BJ (cell line): ENCODE measurements at places on chromosomes 2 and 18.

GRCh38 chr18:63570721-63571120 lies 16.4 kb upstream of the SERPINB13 start:
- no peak for DNase-seq

GRCh38 chr2:43152741-43153647 lies 73.4 kb downstream of the ZFP36L2 start:
- no peak for DNase-seq

DNA sequence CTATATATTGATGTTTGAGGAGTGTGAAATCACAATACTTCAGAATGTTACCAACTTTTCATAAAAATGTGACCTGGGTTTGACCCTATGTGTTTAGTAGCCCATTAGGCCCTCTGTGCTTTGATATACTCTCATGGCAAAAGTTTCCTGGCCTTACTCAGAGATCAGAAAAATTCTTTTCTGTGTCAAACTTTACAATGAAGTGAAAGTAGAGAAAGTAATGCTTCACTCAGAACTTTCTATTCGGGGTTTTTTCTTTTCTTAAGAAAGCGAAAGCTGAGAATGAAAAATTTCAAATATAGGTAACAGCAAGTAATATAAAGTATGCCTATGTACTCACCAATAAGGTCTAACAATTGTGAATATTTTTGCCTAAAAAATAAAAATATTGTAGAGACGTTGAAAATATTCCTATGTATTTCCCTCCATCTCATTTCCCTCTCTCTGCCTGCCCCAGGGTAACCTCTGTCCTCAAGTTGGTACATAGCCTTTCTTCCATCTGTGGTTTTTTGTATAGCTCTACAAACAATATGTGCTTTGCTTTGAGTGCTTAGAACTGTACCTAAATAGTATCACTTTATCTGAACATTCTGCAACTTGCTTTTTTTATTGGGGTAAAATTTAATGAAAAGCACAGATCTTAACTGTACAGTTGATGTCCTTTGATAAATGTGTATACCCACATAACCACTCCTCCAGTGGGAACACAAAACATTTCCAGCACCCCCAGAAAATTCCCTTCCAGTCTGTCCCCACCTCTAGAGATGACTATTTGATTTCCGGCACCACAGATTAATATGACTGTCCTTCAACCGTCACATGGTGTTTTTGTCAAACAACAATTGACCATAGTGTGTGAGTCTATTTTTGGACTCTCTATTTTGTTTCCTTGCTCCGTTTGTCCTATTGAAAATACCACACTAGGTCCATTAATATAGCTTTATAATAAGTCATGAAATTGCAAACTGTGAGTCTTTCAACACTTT lies 10.3 kb upstream of the ACKR3 start:
- no peak for DNase-seq

GRCh38 chr2:239685965-239686364 lies 285.1 kb upstream of the HDAC4 start:
- DNase-seq = no peak

GRCh38 chr2:188380280-188380679 lies 88.6 kb downstream of the GULP1 start:
- no peak for DNase-seq

GRCh38 chr2:128715360-128715759 lies 396.7 kb upstream of the HS6ST1 start:
- no peak for DNase-seq

- no peak for DNase-seq
Measured at GRCh38 chr2:169361706-169362117, 622 bp downstream of the LRP2 start.

DNA sequence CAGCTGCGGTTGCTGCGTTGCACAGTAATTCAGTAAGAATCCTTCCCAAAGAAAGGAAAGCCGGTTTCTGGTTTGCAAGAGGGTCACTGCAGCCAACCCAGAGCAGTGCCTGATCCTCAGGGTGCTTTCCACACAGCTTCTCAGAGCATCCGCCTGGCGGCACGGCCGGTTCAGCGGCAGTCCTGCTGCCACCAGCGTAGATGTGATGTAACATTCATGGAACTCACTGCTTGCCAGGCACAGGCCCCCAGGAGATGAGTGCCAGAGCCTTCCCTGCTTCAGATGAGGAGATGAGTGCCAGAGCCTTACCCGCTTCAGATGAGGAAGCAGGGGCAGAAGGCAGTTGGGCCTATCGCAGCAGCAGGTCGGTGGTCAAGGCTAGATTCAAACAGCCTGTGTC lies 230.2 kb downstream of the GBX2 start:
- DNase-seq = no peak

DNA sequence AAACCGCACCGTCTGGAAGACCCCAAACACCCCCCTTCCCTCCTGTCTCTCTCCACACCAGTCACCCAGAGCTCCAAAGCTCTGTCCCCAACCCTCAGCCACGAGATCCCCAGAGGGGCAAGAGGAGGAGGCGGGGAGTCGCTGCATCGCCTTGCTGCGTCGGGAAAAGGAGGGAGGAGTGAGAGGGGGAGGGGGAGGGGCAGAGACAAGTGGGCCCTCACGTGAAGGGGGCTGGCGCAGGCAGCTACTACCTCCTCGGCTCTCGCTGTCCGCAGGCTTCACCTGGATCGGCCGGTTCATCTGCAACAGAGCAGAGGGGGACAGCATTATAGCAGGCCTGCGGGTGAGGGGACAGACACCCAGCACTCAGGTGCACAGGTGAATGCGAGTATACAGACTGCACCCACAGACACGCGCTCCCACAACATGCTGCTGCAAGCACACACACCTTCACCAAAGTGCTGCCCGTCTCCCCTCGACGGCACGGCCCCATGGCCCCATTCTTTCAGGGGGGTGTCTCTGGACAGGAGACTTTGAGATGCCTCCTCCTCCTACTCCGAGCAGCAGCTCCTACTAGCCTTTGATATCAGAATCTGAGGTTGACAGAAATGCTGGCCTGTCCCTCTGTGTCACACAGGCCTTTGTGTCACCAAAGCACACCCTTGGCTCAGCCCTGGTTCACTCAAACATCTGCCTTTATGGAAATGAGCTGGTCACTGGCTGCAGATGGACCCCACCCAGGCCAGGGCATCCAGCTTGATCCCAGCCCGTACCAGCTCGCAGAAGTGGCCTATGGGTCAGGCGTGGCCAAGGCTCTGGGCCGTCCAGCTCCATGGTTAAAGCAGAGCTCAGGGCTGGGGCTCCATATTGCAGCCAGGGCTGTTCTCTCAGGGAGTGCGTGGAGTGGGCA lies 243.8 kb downstream of the CELF4 start:
- no peak for DNase-seq

DNA sequence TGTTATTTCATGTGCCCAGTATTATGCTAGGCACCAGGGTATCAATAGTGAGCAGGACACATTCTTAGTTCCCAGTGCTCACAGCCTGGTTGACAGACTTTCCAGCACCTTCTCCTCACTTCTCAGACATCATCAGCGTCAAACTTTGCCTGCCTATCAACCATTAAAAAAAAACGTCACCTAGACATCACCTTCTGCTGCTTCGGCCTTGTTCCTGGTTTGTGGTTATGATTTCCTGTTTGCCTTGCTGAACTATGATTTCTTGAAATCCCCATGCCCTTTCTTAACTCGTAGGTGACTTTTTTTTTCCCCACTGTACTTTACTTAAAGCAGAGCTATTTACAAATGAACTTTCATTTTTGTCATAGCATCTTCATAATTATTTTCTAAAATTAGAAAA lies 60.4 kb upstream of the NABP1 start:
- DNase-seq = no peak

- DNase-seq = no peak
Measured at GRCh38 chr2:149651229-149651628, 63.7 kb upstream of the MMADHC start.

GRCh38 chr18:57898506-57899124 lies 95.5 kb upstream of the ATP8B1 start:
- peak; percentile 64 for DNase-seq

GRCh38 chr2:74149570-74150319 lies 2.0 kb upstream of the BOLA3 start:
- DNase-seq = no peak

GRCh38 chr2:66270247-66270646 lies 164.7 kb upstream of the MEIS1 start:
- no peak for DNase-seq

GRCh38 chr2:120177001-120177621 lies 46.1 kb downstream of the TMEM185B start:
- no peak for DNase-seq

- no peak for DNase-seq
Measured at GRCh38 chr18:67478249-67478648, 38.3 kb downstream of the DSEL start.

- DNase-seq = no peak
Measured at GRCh38 chr2:107418708-107419107, 408.0 kb upstream of the RGPD4 start.
